ENCODE measurements at places on chromosomes 5 and 9.

- DNase-seq: no peak
These were observed 47.7 kb downstream of the FNIP1 start for GRCh38 chr5:131749138-131749537.

GRCh38 chr9:19995619-19996018 is 206.8 kb upstream of the SLC24A2 start:
- no peak for DNase-seq

DNA sequence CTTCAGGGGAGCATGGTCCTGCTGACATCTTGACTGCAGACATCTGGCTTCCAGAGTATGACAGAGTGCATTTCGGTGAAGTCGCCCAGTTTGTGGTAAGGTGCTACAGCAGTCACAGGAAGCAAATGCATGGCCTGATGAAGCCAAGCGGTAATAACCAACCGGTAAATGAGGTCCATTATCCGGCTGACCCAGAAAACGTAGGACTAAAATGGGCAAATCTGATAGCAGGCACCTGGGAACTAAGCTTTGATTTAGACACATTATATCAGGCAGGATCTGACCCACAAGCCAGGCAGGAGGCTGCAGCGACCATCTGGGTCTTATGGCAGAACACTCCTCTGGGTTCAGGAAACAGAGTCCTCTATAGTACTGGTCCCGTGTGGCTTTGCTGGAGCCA is 454.6 kb downstream of the GADD45G start:
- no peak for DNase-seq

GRCh38 chr9:130940693-130941576 is 1.9 kb upstream of the FIBCD1 start:
- peak; percentile 88 for DNase-seq

DNA sequence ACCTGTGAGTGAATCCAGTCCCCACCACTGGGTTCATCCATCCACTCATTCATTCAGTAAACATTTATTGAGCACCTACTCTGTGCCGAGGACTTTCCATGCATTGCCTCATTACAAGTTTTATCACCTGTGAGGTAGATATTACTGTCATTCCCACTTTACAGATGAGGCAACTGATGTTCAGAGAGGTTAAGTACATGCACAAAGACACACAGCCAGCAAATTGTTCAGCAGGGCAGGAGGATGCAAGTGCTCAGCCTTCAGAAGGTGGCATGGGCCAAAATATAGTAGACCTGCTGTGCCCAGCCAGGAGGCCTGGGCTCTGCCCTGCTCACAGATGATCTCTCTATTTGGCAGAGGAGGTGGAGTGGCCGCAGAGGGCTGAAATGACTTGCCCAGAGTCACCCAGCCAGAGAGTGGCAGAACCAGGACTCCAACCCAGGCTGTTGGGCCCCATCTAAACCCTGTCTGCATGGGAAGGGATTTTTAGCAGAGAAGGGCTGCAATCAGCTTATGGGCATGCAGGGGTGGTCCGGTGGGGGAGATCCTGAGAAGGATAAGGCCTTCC is 7.6 kb upstream of the NEURL1B start:
- no peak for DNase-seq
